Activated T-cell treated with anti-CD3 and anti-CD28 coated beads for 4 hours (primary cell): ENCODE measurements at places on chromosomes 12 and 14.
A peak's percentile ranks its signal among the peaks of the same experiment; 100 is the strongest.

- no peak for DNase-seq
Measured at GRCh38 chr14:47302121-47302520, 373.3 kb downstream of the MDGA2 start.

GRCh38 chr12:72082986-72083820, 144.6 kb downstream of the TPH2 start:
- DNase-seq: no peak

DNA sequence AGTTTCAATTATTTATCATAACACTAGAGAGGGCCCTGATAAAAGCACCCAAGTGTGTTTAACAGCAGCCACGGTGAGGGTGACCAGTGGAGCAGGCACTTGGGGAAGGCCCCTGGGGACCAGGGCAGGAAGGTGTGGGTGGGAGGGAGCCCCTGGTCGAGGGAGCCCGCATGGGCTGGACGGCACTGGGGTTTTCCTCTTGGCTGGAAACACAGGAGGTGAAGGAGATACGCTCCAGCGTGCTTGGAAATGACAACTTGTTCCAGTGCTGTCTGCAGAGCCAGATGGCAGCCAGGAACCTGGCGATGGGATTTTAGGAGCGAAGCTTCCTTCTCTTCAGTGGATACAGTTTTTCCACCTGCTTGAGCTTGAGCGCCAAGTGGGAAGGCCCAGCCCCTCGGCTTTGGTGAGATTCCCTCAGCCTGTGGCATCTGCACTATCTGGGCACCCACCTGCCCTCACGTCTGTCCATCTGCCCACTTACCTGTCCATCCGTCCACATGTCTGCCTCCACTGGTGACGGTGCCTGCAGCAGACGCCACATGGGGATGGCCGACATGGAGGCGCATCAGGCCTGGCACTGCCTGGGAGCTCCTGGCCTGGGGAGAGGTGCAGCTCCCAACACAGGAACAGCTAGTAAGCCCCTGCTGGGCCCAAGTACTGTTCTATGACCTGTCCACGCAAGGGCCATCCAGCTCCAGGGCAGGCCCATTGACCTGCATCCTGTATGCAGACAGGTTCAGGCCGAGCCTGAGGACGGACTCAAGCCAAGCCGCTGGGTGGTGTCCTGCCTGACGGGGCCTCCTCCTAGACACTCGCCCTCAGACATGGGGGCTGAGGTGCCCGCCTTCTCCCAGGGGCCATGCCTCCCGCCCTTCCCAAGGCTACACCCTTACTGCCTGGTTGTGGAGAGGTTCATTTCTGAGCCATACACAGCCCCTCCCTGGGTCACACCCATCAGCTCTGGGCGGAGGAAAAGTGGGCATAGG, 192.2 kb upstream of the C14orf180 start:
- DNase-seq: no peak

- DNase-seq: peak; percentile 53
Measured at GRCh38 chr12:1634590-1635191, 5.7 kb downstream of the WNT5B start.

DNA sequence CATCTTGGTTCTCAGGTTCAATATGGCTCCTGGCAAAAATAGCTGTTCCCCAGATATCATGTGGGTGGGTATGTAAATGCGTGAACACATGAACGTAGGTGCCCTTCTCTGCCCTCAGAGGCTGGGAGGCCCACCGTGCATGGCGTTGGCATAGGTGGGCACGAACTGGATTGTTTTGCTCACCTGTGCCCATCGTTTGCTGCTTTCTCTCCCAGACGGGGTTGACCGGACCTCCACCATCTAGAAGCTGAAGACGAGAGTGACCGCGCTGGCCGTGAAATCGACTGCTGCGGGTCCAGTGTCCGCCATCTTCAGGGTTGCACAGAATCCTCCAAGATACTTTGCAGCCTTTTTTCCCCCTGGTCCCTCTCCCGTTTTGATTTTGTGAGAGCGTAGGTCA, 113.9 kb downstream of the GCH1 start:
- DNase-seq: no peak
